ENCODE measurements at places on chromosomes 11 and 22. TPM values are rescaled to one million over a fixed set of nuclear protein-coding genes. Genes with fewer than 3 reads are reported as not detected.

The LINC01488 gene
- not detected for total RNA-seq

The PGR gene
- not detected for total RNA-seq

DNA sequence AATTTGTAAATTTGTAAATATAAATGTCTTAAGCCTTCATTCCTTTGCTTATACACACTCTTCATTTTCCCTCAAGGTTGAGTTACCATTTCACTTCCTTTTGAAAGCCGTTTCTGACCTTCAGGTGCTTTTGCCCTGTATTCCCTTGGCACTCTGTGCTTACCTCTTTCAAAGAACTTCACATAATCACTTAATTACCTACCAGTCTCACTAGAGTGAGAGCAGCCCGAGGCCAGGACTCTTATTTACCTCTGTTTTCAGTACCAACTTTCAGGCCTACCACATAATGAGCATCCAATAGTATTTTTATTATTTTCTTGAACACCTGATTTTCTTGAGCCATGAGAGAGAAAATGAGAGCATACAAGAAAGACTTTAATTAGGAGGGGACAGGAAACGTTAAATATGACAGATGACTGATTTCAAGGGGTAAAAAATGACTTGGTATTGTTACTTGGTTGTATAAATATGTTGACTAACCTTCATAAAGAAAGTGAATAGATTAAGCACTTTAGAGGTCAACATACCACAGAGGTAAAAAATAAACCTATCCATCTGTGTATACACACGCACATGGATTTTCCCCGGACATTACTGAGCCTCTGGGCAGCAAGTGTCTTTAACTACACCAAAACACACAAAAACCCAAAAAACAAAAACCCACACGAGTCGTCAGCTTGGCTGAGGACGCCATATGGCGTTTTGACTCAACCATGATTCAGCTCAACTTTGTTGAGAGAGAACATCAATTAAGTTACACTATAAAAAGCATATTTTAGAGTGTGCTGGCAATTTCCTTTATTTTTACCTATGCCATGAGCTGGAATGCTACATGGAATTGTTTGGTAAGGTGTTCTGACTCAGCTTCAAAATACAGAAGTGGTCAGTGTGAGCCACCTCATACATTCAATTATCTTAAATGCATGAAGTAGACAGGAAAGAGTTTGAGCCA is 7.6 kb downstream of the ATXN10 start:
- no peak for DNase-seq
- H3K4me1 ChIP-seq = peaks cover 16% of the 10 kb centered on the region
- no peaks in the 10 kb centered on the region for H3K27me3 ChIP-seq
- H3K4me3 ChIP-seq = no peak overlapping the region

DNA sequence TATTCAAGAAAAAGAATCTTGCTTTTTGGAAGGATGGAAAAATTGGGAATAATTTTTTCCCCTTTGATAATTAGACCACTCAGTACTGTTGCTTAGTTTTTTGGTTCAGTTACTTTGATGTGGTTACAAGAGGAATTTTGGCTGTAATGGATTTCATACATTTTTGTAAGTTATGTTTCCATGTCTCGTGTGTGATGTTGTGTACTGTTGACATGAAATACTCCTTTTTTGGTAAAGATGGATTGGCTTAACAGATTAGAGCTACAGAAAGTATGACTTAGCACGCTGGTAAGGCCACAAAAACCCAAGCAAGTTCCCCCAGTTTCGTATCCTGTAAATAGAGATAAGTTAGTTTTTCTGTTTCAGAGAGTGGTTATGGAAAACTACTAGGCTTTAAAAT is 11.9 kb downstream of the TBCEL start:
- no peak for DNase-seq
- H3K4me3 ChIP-seq = no peak overlapping the region
- no peak overlapping the region for H3K27ac ChIP-seq
- no peaks in the 10 kb centered on the region for H3K4me1 ChIP-seq

DNA sequence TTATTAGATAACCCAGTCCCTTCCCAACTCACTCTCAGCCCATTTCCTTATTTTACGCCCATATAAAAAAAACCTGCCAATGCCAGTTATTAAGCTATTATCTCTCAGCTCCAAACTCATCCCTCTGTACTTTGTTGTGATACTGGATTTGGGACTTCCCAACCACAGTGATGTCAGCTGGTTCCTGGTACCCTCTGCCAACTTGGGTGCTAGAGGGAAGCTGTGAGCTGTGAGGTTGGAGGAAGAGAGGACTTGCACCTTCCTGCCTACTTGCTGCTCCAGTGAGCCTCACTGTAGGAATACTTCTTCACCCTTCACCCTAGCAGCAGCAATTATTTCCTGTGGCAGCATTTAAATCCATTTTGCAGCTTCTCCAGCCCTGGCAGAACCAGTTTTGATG is 19.2 kb upstream of the CSF2RB start:
- H3K27ac ChIP-seq = no peak overlapping the region
- H3K4me3 ChIP-seq = no peak overlapping the region
- H3K27me3 ChIP-seq = no peaks in the 10 kb centered on the region

GRCh38 chr11:124673333-124674167 is at the start of the genes SIAE and SPA17:
Gene SIAE, minus strand, starts transcription at chr11:124673739. Its CDS starts 31 bp downstream, at chr11:124673708.
Gene SPA17, plus strand, starts transcription at chr11:124673904. Its CDS starts 1,361 bp downstream, at chr11:124675265.
- no peaks in the 10 kb centered on the region for H3K36me3 ChIP-seq
- DNase-seq = peak; percentile 91
- peaks cover 42% of the 10 kb centered on the region for H3K4me1 ChIP-seq
- peak within 1 kb of the TSS; percentile 39 for H3K4me3 ChIP-seq
- peak within 1 kb of the TSS; percentile 66 for H3K27ac ChIP-seq

DNA sequence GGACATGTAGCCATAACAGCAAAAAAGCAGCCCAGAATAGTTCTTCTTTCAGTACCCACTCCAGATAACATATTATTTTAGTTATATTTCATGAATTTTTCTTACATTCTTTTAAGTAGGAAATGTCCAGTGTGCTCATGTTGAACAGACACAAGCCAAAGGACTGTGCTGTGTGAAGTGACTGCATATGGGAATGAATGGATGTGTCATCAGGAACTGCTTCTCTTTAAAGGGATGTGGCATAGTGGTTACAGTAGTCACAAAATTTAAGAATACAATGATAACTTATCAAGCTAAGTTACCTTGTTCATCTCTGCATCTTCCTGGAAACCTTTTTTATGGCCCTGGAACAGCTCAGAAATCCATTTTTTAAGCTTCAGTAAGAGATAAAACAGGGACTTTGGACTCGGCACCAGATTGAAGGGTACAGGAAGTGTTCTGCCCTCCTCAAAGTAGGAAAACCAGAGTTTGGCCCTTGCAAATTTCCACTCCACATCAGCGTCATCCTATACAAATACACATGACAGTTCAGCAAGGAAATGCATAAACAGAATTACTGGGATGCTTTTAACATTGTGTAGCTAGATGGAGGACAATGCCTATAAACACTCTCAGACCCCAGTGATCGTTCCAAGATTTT is 112.8 kb downstream of the TRPC6 start:
- no peak overlapping the region for H3K4me3 ChIP-seq
- DNase-seq = no peak
- no peaks in the 10 kb centered on the region for H3K27me3 ChIP-seq

Measured in CD4-positive, alpha-beta memory T cell (primary cell).